ENCODE measurements at places on chromosomes 4 and X.

DNA sequence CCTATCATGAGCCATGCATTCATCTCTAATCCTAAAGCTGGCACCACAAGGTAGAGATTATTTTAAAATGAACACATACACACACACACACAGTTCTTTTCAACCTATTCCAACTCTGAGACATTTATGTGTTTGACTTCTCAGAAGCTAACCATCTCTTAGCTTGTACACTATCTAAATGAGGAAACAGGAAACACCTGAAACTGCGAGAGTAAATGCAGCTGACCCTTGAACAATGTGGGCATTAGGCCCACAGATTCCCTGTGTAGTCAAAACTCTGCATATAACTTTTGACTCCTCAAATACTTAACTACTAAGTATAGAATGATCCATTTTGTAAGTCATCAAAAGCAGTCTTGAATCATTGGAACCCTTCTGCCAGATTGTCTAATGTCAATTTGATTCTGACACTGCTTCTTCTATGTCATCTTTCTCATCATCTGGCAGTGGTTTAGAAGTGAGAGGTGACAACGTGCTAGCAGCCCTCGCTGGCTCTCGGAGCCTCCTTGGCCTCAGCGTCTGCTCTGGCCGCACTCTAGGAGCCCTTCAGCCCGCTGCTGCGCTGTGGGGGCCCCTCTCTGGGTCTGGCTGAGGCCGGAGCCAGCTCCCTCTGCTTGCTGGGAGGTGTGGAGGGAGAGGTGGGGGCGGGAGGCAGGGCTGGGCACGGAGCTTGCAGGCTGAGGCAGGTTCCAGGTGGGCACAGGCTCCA, 21.4 kb upstream of the IL15 start:
- peak; percentile 92 for DNase-seq

DNA sequence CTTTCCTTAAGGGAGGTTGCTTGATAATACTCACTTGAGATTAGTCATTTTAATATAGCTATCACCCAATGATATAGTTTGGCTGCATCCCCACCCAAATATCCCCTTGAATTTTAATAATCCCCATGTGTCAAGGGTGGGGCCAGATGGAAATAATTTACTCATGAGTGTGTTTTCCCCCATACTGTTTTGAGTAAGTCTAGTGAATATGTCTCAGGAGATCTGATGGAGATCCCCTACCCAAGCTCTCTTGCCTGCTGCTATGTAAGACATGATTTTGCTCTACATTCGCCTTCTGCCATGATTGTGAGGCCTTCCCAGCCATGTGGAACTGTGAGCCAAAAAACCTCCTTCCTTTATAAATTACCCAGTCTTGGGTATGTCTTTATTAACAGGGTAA, 539.7 kb upstream of the GRID2 start:
- DNase-seq = no peak

- no peak for DNase-seq
Observed at GRCh38 chr4:112282860-112283667, 2.6 kb downstream of the TIFA start.

- DNase-seq = no peak
Observed at GRCh38 chr4:178340468-178340867, 898.2 kb upstream of the AGA start.

DNA sequence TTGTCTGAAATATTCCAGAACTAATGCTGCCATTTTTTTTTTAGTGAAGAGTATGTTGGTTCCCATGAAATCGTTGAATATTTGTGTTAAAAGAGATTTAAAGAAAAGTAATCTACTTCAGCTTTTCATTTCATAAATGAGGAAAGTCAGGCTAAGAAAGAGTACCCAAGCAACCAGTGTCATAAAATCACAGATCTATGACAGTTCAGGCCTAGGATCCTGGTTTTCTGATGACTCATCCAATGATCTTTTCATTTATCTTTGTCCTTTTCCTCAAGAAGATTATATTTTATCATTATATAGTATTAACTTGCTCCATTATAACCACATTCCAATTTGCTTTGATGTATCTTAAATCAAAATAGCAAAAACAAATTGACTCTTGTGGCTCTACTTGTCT, 139.4 kb upstream of the HCCS start:
- DNase-seq = no peak

DNA sequence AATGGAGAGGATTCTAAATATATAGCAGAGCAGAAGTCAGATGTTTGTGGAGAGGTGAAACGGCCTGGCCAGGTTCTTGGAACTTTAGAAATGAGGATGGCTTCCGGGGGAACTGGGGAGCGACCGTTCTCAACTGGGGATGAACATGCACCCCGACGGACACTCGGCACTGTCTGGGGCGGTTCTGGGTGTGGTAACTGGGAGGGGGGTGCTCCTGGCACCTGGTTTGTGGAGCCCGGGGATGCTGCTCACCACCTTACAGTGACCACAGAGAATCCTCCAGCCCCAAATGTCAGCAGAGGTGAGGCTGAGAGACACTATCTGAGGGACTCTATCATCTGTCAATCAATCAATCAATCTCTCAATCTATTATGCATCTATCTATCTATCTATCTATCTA, 69.0 kb upstream of the PPP2R3B start:
- DNase-seq = no peak

GRCh38 chrX:105221374-105221773, 880 bp upstream of the TEX13A start:
- no peak for DNase-seq

- DNase-seq = no peak
Observed at GRCh38 chr4:135684001-135684400, 1482.4 kb upstream of the PABPC4L start.

DNA sequence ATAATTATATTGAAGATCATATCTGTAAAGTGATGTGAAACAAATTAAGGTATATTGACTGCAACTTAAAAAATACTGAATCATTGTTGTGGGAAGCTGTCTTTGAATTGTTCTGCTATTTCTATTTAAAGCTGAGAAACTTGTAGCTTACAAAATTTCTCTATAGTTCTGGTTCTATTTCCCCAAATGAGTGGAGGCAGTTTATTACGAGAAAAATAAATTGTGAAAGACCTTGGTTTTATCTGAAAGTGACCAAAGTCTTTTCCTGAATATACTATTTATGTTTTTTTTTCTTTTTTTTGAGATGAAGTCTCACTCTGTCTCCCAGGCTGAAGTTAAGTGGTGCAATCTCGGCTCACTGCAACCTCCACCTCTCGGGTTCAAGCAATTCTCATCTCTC, 165.4 kb downstream of the SH3BGRL start:
- DNase-seq = no peak

DNA sequence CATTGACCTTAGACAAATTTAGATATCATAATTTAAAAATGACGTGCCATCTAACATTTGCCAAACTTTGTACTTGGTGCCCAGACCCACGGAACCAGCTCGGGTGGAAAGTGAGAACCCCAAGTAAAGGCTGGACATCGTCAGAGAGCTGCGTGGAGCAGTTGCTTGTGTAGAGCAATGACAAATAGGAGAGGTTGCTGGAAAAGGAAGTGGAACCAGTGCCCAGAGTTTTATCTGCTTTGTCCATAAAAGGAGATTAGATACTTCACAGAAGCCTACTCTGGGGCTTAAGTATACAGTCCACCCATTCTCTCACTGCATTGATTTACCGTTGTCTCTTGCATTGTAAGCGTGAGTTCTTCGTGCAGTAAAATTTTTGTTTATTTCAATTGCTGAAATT, 5.4 kb upstream of the TBC1D1 start:
- DNase-seq = no peak

DNA sequence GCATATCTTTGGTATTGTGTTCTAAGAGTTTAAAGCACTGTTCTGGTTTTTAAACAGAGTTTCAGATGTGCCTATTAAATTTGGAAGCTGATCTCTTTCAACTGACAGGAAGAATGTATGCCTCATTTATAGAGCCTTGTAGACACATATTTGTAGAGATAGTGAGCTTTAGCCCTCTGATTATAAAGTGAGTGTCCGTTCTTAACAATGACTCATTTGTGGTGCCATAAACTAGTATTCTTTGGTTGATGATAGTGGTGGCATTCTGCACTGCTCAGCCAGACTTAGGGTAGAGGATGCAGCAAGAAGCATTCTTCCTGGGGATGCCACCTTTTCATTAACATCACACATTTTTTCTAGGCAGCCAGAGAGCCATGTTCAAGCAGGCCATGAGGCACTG, 121.7 kb downstream of the TLL1 start:
- DNase-seq = no peak

GRCh38 chr4:182240161-182241130, 2.8 kb upstream of the TENM3 start:
- DNase-seq = no peak

GRCh38 chr4:113627321-113627720, 134.2 kb downstream of the CAMK2D start:
- no peak for DNase-seq

GRCh38 chrX:110050901-110051300, 48.0 kb downstream of the TMEM164 start:
- DNase-seq = no peak

- no peak for DNase-seq
Observed at GRCh38 chr4:150108691-150109090, 30.4 kb downstream of the DCLK2 start.
